ENCODE measurements at places on chromosomes 4 and X.

DNA sequence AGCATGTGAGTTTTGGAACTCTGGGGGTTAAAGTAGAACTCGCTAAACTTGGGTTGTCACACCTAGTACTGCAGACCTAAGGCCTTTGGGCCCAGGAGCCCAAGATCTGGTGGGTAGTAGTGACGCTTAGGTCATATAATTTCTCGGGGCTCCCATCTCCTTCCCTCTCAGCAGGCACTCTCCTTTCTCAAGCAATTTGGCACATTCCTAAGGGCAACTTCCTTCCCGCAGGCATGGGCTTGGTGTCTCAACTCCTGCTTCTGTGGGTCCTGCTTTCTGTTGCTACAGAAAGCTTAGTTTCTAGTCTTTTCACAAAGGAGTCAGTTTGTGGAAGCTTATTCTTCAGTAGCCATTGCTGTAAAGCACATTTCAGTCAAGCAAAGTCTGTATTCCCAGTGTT, 10.4 kb upstream of the EDA start:
- no peak for DNase-seq

- no peak for DNase-seq
Measured at GRCh38 chr4:60619531-60620305, 580.4 kb upstream of the ADGRL3 start.

DNA sequence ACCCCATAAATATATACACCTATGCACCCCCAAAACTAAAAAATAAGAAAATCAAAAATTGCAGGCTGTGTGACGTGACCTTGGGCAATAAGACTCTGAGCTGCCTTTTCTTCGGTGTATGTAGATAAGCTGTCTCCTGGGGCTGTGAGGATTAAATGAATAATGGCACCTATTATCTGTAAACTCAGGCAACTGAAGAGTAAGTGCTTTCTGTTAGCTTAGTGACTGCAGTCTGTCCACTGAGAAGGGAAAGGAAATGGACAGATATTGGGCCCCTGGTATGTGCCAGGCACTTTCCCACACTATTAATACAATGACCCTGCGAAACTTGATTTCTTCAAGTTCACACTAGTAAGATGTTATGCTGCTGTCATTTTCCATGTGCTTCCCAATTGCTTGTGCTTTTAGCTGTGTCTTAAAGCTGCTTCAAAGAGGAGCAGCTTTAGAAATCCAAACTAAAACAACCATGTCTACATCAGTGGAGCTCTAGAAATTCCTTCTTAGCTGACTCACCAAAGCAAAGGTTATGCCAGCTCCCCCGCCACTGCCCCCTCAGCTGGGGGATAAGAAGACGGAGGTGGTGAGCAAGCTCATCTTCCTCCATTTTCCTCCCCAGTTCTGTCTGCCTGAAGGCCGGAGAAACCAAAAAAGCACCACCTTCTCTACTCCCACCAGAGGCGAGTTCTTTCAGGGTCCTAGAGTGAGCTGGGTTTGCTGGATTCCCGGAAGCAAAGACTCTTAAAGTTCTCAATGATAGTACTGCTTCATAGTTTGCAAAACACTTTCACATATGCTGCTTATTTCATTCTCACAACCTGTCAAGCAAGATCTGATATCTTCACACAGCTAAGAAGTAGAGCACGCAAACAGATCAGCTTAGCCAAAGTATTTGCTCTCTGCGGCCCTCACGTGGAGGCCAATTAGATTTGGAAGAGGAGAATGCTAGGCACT, 8.8 kb upstream of the DGAT2L6 start:
- DNase-seq, result peak; percentile 20

DNA sequence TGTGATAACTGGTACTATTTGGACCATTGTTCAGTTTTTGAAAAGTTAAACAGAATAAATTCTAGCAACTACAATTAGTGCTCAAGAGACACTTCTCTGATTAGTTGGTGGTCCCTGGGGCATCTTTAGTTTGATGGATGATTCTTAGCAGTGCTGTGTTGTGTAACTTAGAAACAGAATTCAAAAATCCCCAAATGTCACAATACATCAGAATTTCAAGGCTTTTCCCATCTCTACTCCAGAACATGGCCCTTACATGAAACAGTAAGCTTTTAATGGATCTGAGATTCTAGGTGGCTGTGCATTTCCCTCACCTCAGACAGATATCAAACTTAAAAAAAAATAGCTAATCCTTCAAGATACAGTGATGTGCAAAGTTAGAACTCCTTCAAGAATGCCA, 104.4 kb upstream of the CXCL13 start:
- no peak for DNase-seq

- peak; percentile 88 for DNase-seq
Measured at GRCh38 chr4:76585897-76586360, 150.9 kb downstream of the SHROOM3 start.

- DNase-seq, result no peak
Measured at GRCh38 chrX:102976286-102976685, 39.2 kb downstream of the RAB40AL start.

DNA sequence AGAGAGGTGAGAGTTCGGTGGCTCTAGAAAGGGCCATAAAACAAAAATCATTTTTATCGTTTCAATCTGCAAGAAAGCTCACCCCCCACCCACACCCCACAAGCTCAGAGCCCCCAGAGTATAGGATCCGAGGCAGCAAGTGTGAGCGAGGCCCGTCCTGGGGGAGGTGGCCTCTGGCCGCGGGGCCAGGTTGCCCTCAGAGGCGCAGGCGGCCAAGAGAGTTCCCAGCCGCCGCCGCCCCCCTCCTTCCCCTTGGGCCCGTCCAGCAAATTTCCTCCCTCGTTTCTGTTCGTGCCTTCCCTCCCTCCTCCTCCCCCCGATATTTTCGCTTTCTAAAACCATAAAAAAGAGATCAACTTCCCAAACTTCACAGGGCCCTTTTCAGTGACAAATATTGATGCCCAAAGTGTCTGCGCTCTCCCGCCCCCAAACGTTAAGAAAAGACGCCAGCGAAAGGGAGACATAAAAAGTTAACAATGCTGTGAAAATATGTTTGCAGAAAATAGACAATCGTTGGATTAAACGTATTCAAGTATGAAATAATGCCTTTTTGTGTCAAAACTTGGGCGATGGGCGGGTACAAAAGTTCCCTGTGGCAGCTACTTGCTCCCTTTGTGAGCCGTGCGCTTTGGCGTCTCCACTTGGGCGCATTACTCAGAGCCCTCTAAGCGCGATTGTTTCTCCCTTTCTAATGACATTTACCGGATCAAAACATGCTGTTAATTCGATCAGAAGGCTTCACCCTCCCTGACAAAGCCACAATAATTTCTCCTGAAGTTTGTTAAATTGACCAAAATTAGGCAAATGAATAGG, 1.1 kb upstream of the HELT start:
- DNase-seq, result no peak

GRCh38 chr4:78197947-78198346, 140.8 kb downstream of the FRAS1 start:
- no peak for DNase-seq

DNA sequence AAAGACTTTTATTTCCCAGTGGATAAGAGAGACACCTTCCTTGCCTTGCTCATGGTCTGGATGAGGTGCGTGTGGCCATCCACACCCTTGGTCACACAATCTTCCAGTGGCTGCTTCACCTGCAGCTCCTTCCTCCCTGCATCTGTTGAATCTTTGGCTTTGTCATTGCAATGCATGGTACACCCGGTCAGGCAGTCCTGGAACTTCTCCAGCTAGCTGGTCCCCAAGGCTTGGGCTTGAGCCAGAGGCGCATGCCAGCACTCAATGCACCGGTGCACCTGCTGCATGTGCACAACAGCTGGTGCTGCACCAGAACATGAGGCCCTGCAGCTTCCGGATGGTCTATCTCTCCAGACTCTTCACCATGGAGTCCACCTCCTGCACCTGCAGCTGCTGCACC, 31.7 kb downstream of the SCML1 start:
- no peak for DNase-seq

DNA sequence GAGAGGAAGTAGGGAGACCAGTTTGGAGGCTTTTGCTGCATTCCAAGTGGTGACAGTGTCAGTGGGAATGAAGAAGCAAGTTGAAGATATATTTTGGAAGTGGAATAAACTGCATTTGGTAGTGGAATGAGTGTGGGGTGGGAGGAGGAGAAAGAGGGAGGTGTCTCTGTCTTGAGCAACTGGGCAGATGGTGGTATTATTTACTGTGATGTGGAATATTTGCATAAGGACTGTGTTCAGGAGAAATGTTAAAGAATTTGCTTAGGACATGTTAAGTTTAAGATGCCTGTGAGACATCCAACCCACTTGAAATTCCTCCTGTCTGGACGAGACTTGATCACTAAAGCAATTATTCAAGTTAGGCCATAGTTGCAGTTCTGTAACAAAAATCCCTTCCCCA, 448.9 kb upstream of the AMOT start:
- no peak for DNase-seq

DNA sequence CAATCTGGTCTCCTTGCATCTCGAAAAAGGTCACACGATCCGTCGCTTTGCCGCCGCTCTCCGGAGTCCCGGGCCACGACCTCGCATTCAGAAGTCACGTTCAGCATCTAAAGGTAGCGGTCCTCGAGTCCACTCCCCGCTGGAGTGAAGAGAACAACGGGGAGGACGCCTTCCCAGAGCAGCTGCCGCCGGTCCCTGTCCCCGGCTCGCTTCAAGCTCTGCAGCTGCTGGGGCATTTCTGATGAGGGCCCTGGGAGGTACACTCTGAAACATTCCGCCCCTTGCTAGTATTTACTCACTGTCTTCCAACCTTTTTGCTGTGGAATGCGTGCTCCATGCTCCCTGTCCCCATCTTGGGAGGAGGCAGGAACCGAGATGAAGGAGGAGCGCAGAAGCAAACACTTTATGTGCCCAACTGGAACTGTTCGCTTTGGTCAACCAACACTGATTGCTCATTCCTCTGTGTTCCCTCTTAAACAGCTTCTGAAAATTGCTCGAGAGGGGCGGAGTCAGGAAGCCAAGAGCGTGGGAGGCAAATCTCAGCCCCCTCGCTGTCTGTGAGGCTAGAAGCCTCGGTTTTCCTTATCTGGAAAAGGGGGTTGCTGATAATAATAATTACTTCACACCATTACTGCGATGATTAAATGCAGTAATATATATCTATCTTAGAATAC, 6.4 kb upstream of the VAMP7 start:
- DNase-seq, result no peak

DNA sequence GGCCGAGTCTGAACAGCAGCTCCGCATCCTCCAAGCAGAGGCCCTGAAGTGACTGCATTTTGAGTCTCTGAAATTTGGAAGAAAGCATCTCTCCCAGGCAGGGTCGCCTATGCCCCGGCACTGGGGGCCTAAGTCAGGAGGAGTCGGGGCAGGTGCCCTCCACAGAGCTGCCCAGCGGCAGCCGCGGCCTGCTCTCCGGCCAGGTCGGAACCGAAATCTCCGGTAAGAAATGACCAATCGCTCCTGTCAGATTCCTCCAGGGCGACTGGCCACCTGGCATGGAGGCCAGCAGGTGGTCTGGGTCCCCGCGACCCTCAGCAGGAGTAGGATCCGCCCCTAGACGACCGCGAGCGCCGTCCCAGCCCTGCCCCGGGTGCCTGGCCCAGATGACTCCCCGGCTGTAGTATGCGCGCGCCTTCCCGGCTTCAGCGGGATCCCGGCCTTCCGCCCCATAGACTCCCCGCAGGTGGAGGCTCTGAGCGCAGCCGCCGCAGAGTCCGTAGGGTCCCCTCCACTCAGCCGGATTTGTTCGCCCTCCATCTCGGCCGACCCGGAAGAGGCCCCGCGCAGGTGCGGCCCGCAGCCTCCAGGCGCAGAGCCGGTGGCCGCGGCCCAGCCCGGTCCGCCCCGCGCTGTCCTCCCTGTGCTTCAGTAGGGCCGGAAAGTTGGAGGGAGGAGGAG, 1.5 kb downstream of the NKX1-1 start:
- no peak for DNase-seq

DNA sequence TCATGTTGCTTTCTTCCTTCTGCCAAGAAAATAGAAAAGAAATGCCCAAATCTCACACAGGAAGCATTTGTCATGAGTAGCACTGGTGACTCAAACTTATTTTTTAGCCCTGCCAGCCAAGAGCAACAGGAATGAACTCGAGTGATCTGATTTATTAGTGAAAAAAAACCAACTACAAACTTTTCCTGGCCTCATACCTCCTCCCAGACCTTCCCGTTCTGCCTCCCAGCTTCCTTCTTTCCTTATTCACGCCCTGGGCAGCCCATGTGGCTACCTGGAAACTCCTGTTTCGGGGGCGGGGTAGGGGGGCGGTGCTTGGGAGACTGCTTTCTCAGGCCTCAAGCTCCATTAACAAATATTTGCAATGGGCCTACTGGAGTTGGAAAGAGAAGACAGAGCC, 178.5 kb downstream of the NHS start:
- DNase-seq, result no peak

DNA sequence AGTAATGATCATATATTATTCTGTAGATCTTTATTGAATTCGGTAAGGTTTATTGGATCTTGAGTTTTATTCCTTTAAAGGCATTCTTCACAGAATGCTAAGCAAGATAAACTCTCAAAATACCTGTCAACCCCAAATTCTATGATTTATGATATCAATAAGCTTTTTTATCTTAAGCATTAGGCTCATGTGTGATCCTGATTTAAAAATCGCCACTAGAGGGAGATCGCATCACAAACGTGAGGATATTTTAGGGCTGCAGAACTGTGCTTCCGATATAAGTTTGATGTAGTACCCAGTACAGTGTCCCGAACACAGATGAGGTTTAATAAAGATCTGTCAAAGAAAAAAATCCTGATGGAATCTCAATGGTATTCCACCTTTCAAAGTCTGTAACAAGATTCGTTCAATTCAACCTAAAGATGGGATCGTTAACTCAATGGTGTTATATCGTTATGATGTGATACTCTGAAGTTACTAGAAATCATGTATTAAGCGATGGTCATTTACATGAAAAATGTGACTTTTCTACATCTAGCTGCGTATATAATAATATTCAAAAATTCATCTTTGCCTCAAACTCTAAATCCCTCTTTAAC, 169.0 kb downstream of the CORIN start:
- DNase-seq, result peak; percentile 60

- no peak for DNase-seq
Measured at GRCh38 chrX:8748855-8749254, 16.9 kb upstream of the ANOS1 start.

DNA sequence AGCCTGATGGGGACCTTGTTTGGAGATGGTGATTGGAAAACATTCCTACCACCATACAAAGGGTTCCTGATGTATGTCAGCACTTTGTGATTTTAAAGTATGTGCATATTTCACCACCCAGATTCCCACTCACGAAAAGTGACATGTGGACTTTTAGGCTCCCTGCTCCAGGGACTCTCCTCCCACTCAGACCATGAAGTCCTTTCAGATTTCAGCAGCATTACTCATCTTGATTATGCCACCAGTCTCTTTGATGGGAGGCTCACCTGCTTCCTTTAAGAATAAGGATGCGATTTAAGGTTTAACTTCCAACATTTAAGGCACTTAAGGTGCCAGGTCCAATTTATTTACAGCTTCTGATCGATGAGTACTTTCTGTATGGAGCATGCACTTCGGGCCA, 204.4 kb downstream of the PPARGC1A start:
- no peak for DNase-seq

DNA sequence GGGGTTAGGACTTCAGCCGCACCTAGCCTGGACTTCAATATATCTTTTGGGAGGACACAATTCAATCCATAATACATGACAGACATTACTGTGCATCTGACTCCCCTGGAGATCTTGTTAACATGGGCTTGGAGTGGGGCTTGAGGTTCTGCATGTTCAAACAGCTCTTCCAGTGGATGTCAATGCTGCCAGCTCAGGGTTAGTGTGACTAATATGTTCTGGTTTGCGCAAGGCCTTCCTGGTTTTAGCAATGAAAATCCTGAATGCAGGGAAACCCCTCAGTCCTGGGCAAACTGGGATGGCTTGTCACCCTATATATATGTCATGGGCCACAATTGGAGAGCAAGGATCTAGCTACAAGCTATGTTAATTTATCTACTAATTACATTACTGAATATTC, 2.7 kb upstream of the TSPAN7 start:
- DNase-seq, result no peak

GRCh38 chr4:29566371-29566770, 1153.8 kb upstream of the PCDH7 start:
- DNase-seq, result no peak
